ENCODE measurements at places on chromosomes 5 and 9.

DNA sequence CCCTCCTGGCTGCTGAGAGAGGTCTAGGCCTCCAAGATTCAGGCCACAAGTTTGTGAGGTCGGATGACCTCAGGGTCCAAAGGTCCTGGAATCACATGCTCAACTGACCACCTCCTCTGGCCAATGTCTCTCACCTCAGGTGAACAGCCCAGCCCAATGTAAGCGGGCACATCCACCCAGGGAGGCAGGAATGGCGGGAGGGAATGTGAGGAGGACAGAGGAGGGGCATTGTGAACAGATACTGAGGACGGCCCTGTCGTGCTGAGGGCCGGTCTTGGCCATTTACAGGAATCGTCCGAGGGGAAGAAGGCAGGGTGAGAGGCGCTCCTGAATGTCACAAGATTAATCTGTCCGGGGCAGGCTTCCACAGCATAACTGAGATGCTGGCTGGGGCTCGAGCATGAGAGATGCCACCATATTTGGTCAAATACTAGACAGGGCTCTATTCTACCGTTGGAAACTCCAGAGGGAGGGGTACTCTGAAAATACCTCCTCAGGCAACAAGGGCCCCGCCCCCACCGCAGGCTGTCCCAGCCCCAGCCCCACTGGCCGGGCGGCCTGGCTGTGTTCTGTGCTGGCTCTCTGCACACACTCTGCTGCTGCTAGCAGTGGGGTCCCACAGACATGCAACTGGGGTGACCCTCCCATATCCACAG, 1.5 kb upstream of the IL17B start:
- no peak for DNase-seq

DNA sequence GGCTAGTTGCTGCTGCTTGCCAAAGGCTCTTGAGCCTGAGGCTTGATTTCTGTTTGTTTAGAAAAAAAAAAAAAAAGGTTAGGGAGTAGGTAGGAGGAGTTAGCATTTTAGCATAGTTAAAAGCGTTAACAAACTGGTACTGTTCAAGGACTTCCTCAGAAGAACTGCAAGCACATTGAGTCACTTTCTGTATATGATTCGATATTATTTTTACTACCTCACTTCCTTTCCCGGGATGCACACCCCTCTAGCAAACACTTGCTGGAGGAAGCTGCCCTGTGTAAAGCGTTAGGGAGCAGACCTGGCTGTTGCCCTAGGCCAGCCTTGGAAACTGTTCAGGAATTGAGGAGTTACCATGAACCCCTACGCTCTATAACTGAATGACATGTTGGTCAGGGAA, 15.7 kb upstream of the CEP120 start:
- DNase-seq: no peak

GRCh38 chr9:21901546-21901945, 92.6 kb downstream of the CDKN2A start:
- no peak for DNase-seq

GRCh38 chr5:128035689-128036088, 47.9 kb upstream of the SLC12A2 start:
- DNase-seq: no peak

DNA sequence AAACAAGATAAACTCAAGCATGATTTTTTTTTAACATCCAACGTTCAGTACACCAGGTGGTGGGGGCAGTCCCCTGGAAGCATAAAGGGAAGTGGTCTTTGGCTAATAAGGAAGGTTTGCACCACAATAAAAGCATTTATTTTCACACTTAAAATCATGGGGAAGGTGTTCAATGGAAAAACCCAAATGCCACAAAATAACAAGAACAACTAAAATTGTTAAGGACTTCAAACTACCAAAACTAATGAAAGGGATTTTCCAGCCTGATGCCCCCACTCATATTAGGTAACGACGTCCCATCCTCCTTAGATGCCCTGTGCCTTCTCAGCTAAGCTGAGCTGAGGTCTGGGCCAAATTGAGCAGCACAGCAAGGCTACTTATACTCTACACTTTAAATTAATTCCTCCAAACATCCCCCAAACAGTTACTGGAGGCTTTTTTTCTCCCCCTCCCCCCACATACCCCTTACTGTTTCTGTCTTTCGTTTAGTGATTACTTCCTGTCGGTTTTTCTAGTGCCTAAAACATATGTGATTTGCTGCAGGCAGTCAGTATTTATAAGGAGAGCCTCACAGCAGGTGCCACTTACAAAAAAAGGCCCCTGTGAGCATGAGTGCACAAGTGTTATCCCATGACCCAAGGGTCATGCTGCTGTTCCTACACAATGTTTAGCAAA, 259.7 kb upstream of the ZNF608 start:
- DNase-seq: no peak

GRCh38 chr5:126456217-126456820, 33.1 kb downstream of the GRAMD2B start:
- DNase-seq: no peak

DNA sequence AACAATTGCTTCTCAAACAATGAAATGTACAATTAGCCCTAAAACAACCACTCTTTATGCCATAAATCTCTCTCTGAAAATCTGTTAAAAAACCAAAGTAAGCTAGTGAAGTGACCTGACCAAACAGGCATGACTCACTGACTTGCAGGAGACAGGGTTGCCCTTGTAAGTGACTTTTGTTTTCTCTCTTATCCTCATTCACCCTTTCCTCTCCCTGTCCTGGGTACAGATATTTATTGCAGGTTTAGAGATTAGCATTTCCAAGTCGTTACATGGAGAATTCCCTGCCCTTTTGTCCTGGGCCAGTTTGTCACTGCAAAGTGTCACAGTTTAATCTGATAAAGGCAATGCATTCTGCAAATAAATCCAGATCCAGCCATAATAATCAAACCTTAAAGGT, 484.2 kb downstream of the IRX1 start:
- DNase-seq: no peak

DNA sequence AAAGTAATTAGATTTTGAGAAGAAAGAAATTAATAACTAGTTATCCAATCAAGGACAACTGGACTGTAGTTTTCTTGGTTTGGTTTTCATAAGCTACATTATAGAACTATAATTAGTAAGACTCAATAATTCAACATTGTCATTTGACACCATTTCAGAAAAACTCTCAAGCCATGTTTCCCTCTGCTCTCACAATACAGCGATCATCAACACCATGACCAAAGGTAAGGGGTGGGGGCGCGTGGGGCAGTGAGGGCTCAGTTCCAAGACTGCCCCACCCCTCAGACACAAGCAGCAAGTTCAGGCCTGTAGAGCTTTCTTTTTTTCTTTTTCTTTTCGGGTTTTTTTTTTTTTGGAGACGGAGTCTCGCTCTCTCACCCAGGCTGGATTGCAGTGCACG, 6.4 kb downstream of the CMBL start:
- DNase-seq: no peak

GRCh38 chr9:94867281-94867841, 140.9 kb downstream of the AOPEP start:
- DNase-seq: no peak

GRCh38 chr5:337563-338130, 16.1 kb downstream of the AHRR start:
- no peak for DNase-seq

GRCh38 chr5:68224509-68225187, 9.1 kb downstream of the PIK3R1 start:
- DNase-seq: no peak

DNA sequence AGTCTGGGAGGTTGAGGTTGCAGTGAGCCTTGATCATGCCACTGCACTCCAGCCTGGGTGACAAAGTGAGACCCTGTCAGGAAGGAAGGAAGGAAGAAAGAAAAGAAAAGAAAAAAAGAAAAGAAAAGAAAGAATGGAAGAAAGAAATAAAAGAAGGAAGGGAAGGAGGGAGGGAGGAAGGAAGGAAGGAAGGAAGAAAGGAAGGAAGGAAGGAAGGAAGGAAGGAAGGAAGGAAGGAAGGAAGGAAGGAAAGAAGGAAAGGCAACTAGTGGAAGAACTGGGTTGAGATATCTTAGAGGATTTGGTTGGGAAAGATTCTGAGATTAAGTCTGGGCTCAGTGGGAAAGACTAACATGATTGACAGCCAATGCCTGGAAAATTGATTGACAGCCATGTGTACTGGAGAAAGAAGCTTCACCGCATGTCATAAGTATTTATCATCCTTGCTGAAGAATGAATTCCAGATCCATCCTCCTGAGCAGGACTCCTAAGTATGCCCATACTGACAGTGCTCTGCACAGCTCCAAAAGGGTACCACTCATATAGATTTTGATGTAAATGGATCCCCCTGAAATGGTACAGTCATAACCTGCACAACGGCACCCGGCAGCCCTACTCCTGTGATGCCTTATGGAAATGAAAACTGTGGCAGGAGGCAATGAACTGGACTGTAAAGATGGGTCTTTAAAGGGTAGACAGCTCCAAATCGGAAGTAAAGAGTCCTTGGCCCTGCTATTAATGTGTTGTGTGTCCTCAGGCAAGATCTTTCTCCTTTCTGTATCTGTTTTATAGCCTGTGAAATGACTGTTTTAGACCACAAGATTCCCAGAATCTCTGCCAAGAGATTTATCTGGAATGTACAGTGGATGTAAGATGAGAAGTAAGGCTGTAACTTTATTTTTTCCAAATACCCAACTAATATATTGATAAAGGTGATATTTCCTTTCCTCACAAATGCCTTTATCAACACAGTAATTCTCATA, 16.9 kb upstream of the ADRA1B start:
- no peak for DNase-seq

DNA sequence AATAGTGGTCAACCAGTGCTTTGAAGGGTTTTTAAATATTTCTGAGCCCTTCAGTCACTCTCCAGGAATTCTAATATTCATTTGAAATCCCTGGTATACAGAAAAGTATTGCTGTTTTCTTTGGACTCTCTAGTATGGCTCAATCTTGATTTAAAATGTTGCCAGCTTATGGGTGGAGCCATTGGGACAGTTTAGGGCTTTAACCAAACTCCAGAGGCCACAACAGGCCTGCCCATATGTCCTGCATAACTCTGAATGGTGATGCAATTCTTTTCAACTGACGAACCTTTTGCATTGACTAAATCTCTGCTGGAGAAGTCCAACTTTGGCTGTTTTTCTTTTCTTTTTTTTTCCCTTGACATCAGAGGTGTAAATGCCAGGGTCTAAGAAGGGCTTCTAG, 10.3 kb upstream of the ANKHD1 start:
- DNase-seq: no peak

DNA sequence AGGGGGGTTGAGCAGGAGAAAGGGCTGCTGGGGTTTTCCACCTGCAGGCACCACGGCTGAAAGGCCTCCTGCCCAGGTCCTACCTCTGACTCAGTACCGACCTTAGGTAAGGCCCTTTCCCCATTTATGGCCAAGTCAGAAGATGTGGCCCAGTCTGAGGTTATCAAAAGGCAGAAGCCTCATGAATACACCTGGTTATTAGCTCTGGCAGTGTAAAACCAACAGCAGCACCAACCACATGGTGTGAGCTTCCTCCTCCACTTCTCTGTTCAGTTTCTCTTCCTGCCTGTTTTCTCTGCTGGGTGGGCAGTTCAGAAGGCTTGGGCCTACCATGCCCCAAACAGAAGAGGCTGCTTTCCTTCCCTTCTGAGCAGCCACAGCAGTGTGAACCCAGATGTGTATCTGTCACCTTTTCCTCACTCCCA, 86.9 kb downstream of the UGCG start:
- DNase-seq: no peak

GRCh38 chr5:5544094-5544663, 121.7 kb downstream of the ICE1 start:
- DNase-seq: no peak

DNA sequence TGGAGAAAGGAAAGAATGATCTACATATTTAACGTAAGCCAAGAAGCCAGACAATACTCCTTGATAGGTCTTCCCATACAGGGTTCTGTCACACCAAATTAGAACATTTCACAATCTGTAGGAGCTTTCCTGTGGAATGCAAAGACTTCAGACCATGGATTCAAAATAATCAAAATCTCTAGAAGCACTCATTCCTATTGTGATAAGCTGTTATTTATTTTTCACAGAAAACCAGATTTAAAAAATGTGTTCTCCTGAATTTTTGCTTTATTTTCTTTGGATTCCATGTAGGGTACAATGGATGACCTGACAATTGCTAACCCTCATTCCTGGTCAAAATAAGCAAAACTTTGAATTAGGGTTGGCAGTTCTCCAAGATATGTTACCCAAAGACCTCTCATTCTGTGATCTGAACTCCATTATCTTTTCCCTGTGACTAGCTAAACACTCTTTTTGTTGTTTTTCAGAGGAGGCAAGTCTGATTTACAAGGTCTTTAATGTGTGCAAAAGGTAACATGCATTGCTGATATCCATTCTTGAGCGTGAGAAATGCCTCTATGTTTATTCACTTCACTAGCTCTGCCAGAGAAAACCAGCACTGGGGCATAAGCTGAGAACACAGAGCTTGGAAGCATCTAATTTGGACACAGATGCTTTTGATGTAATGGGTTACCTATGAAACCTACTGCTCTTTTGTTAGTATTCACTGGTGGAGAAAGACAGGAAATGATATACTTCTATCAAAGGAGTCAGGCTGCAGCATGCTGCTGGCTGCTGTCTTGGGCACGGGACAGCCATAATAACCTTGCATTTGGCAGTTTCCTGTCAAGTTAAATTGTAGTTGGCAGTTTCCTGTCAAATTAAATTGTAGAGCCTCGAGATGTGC, 31.4 kb downstream of the ACTBL2 start:
- DNase-seq: no peak

DNA sequence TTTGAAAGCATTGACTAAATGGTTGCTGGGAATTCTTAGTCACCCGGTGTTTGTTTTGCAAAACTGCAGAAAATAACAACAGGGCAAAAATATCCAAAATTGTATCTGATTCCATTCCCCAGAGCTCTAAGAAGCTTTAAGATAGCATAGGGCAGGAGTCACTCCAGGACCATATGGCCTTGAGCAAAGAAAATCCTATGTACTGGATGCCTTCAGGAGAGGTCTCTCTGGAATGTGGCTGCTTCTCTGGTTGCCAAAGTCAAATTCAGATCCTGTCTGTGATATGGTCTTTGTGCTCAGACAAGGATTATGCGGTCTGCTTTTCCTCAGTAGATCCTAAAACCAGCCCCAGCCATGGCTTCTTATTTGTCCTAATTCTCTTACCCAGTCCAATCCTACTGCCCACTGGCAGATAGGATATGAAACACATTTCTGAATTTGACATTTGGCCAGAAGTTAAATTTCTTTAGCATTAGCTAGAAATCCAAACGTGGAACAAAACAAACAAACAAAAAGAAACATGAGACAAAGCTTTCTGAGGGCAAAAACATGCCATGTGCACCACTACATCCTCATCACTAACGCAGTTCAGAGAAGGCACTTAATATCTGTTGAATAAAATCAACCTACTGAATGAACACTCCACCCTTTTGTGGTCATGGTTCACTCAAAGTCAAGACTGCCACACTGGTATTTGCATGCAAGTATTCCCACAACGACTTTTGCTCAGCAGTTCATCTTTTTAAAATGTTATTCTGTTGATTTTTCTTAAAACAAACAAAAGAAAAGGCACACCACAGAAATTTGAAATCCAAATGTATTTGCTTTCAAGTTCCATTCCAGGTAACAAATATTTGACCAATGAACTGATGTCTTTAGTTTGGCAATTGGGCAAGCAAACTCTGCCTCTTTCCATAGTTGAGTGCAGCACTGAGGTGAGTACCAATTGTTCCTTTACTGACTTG, 165.7 kb downstream of the TRPM6 start:
- no peak for DNase-seq

- DNase-seq: no peak
Observed at GRCh38 chr5:119864286-119864685, 234.9 kb downstream of the FAM170A start.

- DNase-seq: no peak
Observed at GRCh38 chr9:138114501-138115245, 237.1 kb downstream of the CACNA1B start.

Data from stimulated activated CD8-positive, alpha-beta memory T cell treated with anti-CD3 and anti-CD28 coated beads, Interleukin-12 subunit alpha, Interleukin-12 subunit beta, amount 100 ng/mL, for 1 hour (primary cell).